ENCODE measurements at places on chromosomes 5 and 9.
A peak's percentile ranks its signal among the peaks of the same experiment; 100 is the strongest.

DNA sequence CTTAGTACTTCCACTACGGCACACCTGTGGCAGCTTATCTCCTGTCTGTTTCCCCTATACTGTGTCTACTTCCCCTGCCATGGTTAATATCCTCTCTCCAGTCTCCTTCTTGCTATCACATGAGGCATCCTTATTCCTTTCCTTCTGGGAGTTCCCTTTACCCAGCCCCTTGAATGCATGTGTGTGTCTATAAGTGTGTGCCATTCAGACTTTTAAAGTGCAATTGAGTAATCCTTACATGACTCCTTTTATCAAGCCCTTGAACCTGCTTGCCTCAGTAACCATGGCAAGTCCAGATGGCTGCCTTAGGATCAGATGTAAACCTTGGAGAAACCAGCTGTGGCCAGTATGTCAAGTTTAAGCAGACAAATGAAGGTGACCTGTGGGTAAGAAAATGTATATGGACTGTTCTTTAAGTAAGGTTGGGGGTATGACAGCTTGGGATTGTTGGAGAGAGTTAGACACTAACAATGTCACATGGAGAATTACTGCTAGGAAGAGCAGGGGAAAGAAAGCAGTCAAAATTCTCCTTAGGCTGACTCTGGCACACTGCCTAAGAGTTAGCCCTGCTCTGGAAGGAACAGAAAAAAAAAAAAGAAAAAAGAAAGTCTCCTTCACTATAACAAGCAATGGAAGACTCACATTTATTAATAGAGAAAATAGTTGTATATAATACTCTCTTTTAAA lies 142.1 kb downstream of the HINT1 start:
- DNase-seq = no peak

GRCh38 chr9:107650321-107650720 lies 160.8 kb upstream of the KLF4 start:
- no peak for DNase-seq

DNA sequence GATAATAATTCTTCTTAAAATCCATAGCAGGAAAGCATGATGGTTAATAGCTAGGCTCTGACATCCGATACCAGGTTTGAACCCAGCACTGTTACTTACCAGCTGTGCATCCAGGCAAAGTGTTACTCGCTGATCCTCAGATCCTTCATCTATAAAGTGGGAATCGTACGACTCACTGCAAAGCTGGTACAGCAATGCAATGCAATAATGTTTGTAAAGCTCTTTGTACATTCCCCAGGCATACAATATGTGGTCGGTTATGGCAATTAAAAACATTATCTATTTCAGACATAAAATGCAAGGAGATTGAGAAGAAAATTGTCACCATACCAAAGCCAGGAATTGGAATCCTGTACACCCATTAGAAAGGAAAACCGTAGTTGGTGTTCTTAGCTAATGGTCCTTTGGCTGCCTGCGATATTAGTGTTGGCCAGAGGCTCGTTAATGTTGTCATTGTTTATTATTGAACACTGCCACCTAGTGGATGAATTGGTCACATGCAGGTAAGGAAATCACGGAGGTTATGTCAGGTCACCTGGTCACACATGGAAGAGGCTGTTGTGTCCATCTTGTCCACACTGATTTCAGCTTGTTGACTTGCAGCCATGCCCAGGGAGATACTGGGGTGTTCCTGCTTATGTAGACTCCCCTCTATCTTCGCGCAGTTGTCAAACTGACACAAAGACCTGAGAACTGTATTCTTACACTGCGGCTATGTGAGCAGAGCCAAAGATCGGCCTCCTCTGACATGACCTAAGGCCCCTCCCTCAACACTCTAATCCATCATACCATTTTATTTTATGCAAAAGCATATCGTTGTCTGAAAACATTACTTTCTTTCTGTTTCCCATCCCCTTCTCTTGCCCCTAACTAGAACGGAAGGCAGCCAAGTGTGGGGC lies 87.5 kb upstream of the PPP2R2B start:
- peak; percentile 35 for DNase-seq

DNA sequence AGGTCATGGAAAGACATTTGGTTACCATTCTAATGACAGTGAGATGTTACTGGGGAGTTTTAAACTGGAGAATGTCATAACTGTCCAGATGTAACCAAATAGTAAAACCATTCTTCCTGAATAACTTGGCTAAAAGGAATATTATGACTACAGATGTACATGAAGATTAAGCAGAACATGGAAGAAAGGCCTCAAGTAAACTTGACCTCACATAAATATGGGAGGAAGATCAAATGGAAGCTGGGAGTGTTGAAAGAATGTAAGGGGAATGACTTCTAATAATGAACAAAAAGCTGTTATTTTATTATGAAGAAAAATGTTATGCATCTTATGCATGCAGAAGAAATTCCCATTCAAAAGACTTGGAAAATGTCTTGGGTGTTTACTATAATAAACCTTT lies 107.7 kb upstream of the CDKN2B start:
- no peak for DNase-seq

DNA sequence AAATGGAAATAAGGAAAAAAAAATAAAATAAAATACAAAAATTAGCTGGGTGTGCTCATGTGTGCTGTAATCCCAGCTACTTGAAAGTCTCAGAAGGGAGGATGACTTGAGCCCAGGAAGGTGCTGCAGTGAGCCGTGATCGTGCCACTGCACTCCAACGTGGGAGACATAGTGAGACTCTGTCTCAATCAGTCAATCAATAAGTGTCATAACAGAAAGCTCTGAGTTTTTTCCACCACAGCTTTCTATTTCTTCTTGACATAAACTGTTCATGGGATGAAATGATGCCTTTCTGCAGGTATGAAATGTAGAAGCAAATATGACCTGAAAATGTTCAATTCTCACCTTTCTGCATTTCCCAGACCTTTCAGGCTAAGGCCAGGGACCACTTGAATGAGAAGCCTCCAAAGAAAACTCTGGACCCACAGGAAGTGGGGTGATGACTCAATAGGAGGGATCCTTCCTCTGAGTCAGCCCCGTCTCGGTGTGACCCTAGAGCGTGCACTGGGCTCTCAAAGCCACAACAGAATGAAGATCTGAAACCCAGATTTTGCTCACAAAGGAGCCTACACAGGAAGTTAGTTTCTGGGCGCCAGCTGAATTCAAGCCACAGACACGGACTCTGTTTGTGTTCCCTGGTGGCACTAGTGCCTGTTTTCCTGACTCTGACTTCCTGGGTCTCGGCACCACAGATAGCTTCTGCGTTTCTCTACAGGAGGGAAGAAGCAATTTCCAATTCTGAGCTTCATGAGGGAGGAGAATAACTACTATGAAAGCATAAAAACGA lies 62.0 kb downstream of the ANKH start:
- peak; percentile 70 for DNase-seq

GRCh38 chr9:135821733-135822373 lies 85.5 kb downstream of the CAMSAP1 start:
- DNase-seq = no peak

GRCh38 chr5:120255214-120255613 lies 208.9 kb upstream of the PRR16 start:
- no peak for DNase-seq

DNA sequence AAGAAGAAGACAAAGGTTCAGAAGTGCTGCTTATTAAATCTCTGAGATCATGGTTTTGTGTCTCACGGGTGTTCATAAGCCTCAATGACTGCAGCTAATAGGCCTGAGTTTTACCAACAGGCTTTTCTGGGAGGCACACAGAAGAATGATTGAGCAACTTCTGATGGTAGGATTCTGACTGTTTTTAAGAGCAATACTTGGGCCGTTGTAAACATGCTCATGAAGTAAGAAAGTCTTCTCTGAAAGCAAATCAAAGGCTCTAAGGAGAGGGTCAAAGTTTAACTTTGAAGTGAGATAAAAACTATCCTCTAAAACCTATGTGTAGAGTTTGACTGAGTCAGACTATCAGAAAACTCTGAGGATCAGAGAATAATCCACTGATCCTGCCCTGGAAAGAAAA lies 390.9 kb upstream of the DAB2 start:
- DNase-seq = no peak

GRCh38 chr5:150234576-150235499 lies 45.0 kb downstream of the SLC6A7 start:
- DNase-seq = no peak

- no peak for DNase-seq
Observed at GRCh38 chr5:74200560-74200959, 440.0 kb downstream of the ENC1 start.

DNA sequence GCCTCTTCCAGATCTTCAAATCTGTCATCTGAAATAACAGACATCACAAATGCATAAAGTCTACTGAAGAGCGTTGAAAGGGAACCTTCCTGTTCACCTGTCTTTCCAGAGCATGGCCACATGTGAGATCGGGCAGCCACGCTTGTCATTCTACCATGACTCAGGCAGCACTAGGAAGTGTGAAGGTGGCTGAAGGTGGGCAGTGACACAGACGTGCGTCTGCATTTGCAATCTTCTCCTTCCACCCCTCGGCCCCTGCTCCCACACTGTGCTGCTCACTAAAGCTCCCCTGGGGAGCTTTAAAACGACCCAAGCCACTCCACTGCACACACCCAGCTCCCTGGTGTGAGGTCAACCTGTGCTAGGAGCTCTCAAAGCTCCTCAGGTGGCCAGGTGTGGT lies 2.5 kb downstream of the ENTR1 start:
- no peak for DNase-seq

DNA sequence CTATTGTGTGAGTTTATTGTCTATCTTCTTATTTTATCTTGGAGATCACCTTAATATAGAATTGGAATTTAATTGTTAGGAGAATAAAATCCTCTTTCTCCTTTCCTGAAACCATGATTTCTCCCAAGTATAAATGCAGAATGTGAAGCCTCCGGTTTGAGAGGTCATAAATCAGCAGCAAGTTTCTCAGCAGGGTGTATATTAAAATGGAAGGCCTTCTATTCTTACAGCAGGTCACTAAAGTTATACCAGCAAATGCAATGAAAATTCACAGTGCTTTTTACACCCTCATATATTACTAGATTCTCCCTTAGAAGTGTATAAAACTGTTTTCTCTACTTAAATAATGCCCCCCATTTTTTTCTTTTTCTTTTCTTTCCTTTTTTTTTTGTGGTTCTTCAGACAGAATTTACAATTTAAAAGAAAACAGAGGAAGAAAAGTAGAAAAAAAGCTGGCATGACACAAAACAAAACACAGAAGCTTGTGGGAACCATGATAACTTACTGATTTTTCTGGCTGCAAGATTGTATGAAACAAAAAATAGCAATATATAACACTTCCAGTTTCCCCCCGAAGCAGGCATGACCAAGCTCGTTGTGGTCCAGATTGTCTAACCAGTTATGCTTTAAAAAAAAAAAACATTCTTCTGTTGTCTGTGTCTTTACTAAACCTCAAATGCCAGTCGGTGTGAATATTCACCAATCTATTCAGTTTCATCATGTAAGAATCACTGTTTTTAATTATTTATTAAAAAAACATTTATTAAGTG lies 211.2 kb downstream of the RAB3C start:
- DNase-seq = no peak

- DNase-seq = no peak
Observed at GRCh38 chr9:27462434-27462833, 61.7 kb upstream of the IFNK start.

Data from naive B cell (primary cell).